ENCODE measurements at places on chromosomes 4 and X. TPM values are rescaled to one million over a fixed set of nuclear protein-coding genes. Genes with fewer than 3 reads are reported as not detected.

GRCh38 chr4:177638871-177639270 is 196.6 kb upstream of the AGA start:
- H3K27ac ChIP-seq = no peak overlapping the region

- H3K27ac ChIP-seq = no peak overlapping the region
- no peak overlapping the region for H3K4me3 ChIP-seq
- no peaks in the 10 kb centered on the region for H3K27me3 ChIP-seq
Measured at GRCh38 chr4:153131596-153131995, 72.6 kb upstream of the TRIM2 start.

DNA sequence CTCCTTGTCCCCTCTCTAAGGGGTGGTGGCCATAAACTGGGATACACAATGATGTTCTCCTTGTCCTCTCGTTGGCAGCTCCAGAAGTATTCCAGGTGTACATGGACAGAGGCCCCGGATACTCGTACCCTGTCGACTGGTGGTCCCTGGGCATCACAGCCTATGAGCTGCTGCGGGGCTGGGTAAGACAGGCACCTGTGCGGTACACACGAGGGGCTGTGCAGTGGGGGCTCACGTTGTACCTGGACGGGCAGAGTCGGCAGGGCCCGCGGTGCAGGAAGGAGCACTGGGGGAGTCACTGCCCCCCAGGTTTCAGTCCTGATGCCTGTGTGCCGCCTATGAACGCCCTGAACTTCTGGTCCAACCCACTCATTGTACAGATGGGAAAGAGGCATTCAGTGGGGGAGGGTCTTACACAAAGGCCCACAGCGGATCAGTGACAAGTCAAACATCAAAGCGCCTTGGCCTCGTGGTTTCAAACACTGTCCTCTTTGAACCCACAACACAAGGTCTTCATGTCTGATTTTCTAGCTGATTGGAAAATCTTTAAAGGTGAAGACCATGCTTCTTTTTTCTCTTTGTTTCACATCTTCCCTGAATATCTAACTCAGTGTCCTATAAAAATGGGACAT is 261.6 kb downstream of the EVC2 start:
- no peaks in the 10 kb centered on the region for H3K27me3 ChIP-seq
- H3K36me3 ChIP-seq = no peaks in the 10 kb centered on the region
- peak overlapping the region; percentile 44 for H3K27ac ChIP-seq
- DNase-seq = no peak

- peaks cover 11% of the 10 kb centered on the region for H3K4me1 ChIP-seq
- DNase-seq = no peak
- H3K36me3 ChIP-seq = no peaks in the 10 kb centered on the region
- H3K27me3 ChIP-seq = no peaks in the 10 kb centered on the region
Measured at GRCh38 chrX:43580621-43581020, 75.5 kb upstream of the MAOA start.

HS3ST1 gene
- total RNA-seq = 4.2 TPM

Measured in PC-3 (cell line).